ENCODE measurements at places on chromosomes 7 and 10.
A peak's percentile ranks its signal among the peaks of the same experiment; 100 is the strongest.

GRCh38 chr7:158255156-158255555 is 332.5 kb downstream of the PTPRN2 start:
- no peak for DNase-seq

DNA sequence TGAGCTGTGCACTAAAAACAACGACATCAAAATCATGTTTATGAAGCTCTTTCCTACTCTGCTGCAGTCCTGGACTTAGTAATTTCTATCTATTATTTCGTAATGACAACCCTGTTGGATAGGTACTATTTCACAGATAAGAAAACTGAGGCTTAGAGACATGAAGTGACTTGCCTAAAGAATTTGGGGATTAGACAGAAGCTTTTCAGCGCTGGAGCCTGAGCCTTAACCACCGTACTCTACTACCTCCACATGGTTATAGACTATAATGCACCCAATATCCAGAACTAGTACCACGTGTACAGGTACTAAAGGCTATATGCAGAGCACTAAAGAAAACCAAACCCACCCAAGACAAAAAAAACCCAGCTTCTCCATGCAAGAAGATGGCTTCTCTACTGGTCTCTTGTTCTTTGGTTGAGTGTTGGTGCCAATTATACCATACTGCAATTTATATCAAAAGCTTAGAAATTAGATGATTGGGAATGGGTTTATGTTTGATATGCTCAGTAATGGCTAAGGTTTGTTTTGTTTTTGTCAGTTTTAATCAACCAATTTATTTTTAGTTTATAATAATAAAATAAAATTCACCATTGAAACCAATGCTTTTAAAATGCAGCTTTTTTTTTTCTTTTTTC is 6.5 kb upstream of the SNX10 start:
- peak; percentile 50 for DNase-seq

DNA sequence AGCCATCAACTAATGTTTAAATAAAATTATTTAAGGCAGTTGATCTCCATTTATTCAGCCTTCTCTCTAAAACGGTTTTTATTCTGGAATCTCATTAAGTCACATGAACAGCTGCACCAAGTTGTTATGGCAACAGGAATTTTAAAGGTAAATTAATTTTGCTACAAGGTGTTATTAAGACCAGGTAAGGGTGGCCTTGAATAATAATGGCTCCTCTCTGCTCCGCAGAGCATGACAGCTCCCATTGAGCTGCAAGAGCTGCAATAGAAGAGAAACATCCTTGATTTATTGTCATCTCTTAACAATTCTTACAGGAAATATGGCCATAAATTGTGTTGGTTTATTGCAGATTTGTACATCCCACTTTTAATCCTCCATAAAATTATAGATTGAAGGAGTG is 165.8 kb downstream of the KLF6 start:
- DNase-seq, result no peak

GRCh38 chr10:70247360-70247759 is 14.1 kb upstream of the PPA1 start:
- DNase-seq, result no peak

- no peak for DNase-seq
These were observed 9.0 kb downstream of the OAT start for GRCh38 chr10:124409696-124410095.

GRCh38 chr7:44914992-44915607 is 29.8 kb upstream of the PURB start:
- DNase-seq, result peak; percentile 49

- no peak for DNase-seq
These were observed 210.6 kb upstream of the FZD8 start for GRCh38 chr10:35852721-35853120.

DNA sequence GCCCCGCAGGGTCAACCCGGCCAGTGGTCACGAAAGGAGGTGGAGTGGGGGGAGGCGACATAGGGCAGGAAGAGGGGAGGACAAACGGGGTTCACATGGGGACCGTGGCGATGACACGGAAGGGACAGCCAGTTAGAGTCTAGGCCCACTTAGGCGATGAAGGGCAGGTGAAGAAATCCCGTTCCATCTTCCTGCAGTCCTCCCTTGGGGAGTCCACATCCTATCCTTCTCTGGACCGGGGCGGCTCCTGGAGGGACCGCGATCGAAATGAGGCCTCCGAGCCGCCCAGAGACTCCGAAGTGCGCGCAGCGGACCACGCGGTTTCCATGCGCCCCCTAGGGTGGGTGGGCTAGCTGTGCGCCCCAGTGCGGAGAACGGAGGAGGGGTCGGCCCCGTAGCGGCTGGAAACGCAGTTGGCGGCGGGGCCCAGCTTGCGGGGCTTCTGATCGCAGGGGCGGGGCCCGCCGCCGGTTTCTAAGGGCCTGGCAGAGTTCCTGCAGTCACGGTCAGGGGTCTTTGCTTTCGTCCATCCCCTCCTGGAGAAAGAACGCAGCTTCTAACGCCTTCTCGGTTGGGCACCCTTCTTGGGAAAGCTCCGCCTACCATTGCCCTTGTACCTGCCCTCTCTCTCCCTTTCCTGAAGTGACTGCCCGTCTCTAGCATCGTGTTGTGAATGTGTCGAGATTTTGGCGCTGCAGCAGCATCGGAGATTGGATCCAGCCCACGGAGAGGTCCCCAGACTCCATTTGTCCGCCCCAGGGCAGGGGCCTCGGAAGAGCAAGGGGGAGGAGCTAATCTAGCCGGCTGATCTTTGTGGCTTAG is 17.9 kb upstream of the TMEM225B start:
- peak; percentile 24 for DNase-seq

DNA sequence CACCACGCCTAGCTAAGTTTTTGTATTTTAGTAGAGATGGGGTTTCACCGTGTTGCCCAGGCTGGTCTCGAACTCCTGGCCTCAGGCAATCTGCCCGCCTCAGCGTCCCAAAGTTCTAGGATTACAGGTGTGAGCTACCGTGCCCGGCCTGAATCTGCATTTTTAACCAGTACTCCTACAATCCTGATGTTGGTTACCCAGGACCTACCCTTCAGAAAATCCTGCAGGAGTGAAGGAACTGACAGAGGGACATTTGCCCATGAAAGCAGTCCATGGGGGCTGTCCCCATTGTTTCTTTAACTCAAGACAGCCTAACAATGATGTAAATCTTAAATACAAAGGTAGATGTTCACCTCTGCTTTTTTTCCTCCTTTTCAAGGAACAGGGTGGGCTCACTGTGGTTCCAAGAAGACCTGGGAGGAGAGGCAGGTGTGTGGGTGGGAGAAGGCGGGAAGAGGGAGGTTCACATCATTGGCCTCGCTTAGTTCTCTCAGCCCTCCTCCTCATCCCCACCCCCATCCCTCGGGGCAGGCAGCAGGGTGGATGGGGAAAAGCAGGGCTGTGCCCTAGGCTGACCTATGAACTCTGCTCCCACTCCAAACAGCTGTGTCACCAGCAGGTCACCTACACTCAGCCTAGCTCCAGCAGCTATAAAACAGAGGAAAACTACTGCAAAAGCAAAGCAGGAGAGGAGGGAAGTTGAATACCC is 13.5 kb downstream of the LRRC20 start:
- no peak for DNase-seq

- peak; percentile 15 for DNase-seq
These were observed 624 bp upstream of the CEP55 start for GRCh38 chr10:93495654-93496321.

DNA sequence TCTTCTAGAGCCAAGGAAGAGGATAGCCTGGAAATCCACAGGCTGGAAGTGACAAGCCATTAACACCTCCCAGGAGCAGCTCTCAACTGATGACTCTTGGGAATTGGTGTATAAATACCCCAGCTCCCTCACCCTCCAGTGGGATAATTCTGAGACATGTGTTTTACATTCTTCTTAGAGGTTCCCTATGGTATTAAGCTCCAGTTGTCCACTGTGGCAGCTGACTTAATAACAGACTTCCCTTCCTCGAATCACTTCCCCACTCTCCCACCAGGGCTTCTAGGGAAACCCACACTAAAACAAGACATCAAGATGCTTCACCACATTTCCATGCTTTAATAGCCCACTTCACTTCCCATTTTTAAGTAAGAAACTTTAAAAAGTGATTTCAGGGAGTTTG is 47.2 kb downstream of the FAM107B start:
- DNase-seq, result no peak

GRCh38 chr7:101976411-101976810 is 159.0 kb downstream of the CUX1 start:
- DNase-seq, result no peak

DNA sequence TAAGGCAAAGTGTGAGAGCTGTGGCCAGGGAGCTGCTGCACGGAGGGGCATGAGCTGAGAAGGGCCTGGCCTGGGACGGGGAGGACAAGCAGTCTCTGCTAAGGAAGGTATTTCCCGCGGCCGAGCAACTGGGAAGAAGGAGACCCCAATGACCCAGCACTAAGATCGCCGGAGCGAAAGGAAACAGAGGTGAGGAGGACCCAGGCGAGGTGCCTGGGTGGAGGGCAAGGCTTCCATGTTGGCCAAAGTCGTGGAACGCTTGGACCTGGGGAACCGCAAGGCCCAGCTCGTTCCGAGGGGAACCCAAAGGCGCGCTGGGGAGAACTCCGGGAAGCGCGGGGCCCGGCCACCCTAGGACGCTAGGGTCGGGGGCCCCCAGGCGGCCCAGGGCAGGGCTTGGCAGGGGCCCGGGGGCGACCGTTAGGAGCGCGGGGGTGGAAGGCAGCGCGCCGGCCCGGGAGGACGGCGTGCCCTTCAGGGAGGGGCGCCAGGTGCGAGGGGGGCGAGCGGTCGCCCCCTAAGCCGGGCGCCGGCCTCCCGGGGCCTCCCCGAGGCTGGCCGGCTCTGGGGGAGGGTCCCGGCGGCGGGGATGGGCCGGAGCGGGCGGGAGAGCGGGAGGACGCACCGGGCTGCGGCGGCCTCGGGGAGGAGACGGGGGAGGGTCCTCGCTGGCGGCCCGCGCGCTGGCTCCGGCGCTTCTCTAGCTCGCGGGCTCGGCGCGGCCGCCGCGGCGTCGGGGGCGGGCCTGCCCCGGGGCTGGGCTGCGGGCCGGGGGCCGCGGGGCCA is 545 bp downstream of the GIGYF1 start:
- no peak for DNase-seq

DNA sequence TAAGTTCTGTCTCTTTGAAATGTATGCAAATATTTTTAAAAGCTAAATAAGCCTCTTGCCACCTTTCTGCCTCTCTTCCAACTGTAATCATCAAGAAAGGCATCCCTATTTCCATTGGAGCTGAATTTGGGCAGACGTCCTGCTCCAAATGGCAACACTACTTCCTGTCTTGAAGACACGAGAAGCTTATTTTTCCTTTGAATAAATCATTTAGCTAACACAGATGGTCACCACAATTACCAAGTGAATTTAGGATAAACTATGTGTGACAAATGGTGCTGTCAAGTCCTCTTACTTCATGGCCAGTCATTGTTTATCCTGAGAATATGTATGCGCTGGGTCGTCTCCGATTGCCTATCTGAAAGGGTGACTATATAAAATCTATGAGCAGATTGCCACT is 268.0 kb downstream of the ANKRD7 start:
- no peak for DNase-seq
